ENCODE measurements at places on chromosomes 5 and 9.

- no peak for DNase-seq
These were observed 7.1 kb downstream of the GLIS3 start for GRCh38 chr9:4292781-4293180.

GRCh38 chr5:15772131-15772530, 272.2 kb downstream of the FBXL7 start:
- DNase-seq: no peak

GRCh38 chr5:127320032-127320965, 29.7 kb downstream of the MEGF10 start:
- no peak for DNase-seq

- DNase-seq: no peak
These were observed 20.5 kb downstream of the CD274 start for GRCh38 chr9:5470816-5471215.

- DNase-seq: no peak
These were observed 22.8 kb upstream of the TRMT10B start for GRCh38 chr9:37730839-37731238.

GRCh38 chr5:44454002-44454401, 64.8 kb upstream of the FGF10 start:
- DNase-seq: no peak

Measured in CD4-positive, alpha-beta T cell treated with Interleukin-15 for 1 hour (primary cell).